ENCODE measurements at places on chromosomes 16 and 17. TPM values are rescaled to one million over a fixed set of nuclear protein-coding genes. Genes with fewer than 3 reads are reported as not detected.

LAT gene
- total RNA-seq = 2.4 TPM

GSE1 gene
- total RNA-seq = 30.3 TPM

- no peak for DNase-seq
Observed at GRCh38 chr16:89506791-89507191, 1.4 kb upstream of the SPG7 start.

DNA sequence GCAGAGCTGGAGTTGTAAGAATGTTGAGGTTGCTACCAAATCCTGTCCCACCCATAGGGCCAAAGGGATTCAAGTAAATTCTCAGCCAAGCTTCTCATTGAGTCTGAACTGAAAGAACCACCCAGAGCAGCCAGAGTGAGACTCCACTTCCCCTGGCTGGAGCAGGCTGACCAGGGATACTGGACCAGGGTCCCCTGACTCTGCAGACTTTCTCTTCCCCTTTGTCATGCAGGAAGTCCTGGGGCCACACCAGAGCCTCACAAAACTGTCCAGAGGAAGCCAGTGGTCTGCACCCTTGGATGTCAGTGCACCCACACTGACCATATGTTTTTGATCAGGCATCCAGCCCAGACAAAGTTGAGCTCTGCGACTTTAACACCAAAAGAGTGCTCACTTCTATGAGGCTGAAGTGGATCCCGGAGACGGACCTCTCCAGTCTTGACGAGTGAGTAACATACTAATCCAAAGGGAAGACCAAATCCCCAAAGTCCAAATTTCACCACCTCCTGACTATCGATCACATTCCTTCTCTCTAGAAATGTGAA is 4.1 kb downstream of the NXN start:
- DNase-seq = peak; percentile 34

GRCh38 chr17:72714357-72714966 is 378.0 kb downstream of the SLC39A11 start:
- DNase-seq = no peak

DNA sequence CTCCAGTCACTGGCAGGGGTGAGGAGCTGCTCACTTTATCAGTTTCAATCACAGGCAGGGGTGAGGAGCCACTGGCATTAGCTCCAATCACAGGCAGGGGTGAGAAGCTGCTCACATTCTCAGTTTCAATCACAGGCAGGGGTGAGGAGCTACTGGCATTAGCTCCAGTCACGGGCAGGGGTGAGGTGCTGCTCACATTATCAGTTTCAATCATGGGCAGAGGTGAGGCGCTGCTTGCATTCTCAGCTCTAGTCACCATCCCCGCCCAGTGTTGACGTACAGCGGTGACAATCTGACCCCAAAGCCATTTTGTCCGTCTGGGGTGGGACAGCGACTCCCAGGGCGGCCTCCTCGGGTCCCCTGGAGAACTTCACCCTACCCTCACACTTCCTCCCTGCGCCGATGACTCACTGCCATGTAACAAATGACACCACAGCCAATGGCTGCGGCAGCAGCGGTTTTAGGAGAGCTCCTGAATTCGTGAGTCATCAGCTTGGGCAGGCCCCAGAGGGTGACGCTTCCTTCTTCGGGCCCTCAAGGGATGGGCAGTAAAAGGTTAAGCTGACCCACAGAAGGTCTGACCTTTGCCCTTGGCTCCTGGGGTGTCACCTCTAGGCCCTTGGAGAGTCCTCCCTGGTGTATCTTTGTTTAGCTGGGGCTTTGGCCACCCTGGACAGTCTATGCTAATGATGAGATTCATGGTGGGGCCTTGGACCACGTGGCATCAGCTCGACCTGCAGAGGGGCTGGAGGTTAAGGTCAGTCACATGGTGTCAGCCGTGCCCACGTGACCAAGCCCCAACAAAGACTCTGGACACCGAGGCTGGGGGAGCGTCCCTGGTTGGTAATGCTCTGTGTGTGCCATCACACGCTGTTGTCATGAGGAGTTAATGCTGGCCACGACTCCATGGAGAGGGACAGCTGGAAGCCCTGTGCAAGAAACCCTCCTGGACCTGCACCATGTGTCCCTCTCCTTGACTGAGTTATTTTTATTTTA is 171.7 kb downstream of the C16orf95 start:
- DNase-seq = no peak

DNA sequence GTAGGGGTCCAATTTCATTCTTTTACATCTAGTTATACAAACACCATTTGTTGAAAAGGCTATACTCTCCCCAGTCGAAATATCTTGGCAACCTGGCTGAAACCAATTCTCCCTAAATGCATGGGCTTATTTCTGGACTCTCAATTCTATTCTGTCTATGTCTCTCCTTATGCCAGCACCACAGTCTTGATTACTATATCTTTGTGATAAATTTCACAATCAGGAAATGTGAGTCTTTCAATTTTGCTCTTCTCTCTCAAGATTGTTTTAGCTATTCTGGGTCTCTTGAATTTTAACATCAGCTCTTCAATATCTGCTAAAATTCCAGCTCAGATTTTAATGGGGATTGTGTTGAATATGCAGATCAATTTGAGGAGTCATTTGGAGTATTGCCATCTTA is 5.9 kb upstream of the TRIM25 start:
- no peak for DNase-seq
